CD4-positive, alpha-beta T cell treated with Interleukin-15 for 4 hours (primary cell): ENCODE measurements at places on chromosomes 1 and 21.

- DNase-seq: no peak
Measured at GRCh38 chr1:116382321-116382720, 9.3 kb downstream of the ATP1A1 start.

- no peak for DNase-seq
Measured at GRCh38 chr1:234244482-234244881, 128.8 kb upstream of the COA6 start.

DNA sequence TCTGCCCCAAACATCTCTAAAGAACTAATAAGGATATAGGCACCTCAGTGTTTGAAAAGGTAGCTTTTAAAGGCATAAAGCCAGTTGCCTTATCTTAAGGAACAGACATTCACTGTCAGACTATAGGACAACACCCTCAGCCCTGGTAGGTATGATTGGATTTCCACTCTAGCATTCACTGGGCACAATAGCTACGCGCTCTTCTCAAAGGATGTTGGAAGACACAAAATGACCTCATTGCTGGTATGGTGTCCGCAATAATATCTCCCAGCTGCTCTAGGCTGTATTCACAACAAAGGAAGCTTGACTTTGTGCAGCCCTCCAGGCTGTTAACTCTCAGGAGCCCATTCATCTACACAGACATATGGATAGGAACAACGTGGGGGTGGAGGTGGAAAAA lies 119.4 kb upstream of the CXADR start:
- no peak for DNase-seq

DNA sequence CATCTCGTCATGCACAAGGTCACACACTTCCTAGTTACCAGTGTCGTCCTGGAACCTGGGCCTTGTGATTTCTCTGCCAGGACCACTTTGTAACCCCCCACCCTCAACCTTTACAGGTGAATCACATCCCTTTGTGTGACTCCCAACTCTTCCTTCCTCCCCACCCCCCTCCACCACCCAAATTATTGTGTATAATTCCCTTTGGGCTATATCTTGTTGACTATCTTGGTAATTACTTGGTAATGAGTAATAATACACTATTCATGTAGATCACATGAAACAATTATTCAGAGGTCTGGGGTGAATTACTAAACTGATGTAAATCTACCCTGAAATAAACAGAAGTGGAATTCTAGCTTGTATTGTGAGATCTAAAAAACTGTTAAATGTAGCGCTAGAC lies 1.7 kb downstream of the KCNK1 start:
- DNase-seq: no peak

DNA sequence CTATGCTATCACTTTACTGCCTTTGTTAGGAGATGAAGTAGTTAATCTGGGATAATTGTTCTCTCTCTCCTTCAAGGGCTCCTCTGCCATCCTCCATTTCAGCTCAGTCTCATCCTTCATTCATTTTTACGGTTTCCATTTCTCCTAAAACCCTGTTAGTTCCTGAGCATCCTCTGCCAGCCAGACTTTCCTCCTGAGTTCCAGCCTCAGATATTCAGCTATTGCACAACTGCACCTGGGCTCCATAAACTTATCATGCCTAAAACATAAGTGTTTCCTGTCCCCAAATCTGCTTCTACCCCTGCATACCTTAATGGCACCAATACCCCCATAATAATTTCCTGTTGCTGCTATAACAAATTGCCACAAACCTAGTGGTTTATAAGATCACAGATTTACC lies 39.6 kb upstream of the SOX13 start:
- no peak for DNase-seq

DNA sequence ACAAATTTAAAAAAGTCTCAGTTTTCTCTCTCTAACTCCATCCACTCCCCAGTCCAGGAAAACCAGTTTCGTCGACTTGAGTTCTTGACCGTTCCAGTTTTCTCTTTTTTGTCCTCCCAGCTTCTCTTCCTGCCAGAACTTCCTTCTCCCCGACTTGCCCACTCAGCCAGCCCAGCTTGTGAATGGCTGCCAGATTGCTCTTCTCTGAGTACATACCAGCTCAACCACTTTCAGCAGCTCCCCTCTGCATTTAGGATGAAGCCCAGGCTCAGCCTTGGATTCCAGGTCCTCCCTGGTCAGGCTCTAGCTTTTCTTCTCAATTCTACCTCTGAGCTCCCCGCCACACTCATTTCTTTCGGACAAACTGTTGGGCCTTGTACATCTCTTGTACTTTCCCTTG lies 1.4 kb downstream of the DIO1 start:
- no peak for DNase-seq
